T-helper 2 cell treated with Interferon-gamma antibody and Interleukin-4, amounts not matched to agents 5 μg/mL and 100 μg/mL, for 36 hours (primary cell): ENCODE measurements at places on chromosomes 7 and 10.

- DNase-seq = no peak
These were observed 154.0 kb upstream of the C7orf33 start for GRCh38 chr7:148436571-148436970.

DNA sequence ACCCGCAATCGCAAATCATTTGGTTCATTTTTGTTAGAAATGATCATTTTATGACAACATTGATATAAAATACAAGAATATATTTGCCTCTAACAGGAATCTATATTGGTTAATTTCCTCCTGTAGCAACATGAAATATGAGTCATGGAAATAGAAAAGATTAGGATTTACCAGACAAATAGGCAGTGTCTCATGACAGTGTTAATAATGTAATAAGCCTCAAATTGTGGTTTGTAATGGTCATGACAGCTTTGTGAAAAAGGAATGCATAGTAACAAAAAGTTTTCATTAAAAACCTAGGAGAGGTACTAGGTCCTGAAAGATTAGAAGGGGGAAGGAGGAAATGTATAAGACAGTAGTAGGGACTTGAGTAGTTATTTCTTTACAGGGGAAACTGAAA is 7.9 kb upstream of the SLK start:
- no peak for DNase-seq

DNA sequence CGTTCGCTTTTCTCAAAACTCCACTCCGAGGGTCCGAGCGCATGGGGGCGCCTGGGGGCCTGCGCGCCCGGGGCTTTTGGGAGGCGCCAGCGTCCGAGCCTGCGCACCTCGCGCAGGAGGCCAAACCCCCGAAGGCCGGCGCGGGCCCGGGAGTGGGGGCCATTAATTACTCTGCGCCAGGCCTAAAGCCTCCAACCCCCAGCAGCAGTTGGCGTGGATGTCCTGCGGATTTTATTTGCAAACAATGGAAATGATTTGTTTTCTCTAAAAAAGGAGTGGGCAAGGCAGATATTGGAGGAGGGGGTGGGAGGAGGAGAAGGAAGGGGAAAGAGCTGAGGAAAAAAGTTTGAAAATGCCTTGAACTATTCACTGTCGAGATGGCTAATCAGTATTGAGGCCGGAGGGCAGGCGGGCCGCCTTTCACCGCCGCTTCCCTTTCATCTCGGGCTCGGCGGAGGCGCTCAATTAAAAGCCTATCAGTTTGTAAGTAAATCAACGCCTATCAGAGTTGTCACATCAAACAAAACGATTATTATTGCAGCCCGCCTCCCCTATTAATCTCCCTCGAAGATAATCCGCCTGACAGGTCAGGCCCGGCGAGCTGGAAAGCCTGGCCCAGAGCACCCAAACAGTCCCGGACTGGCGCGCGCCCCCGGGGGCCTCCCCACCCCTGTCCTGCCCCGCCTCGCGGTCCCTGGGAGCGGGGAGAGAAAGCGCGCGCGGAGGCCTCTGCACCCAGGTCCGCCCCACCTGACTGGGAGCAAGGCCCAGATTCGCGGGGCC is 3.4 kb upstream of the ZNF503 start:
- DNase-seq = no peak

DNA sequence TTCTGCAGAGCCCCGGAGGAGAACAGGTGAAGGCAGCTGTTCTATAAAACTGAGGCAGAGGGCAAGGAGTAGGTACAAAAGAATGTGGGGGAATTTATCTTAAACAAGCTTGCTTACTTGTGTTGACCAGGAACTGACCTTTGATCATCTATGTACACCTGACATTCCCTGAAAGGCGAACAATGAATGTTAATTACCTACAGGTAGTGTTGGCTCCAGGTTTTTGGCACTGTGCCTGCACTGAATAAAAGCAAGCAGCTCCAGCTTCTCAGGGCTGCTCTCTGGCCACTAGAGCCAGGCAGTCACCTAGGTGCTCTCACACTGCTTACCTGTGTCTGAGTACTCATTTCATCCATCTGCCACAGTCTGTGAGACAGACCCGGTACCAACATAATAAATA is 87.0 kb downstream of the RAPGEF5 start:
- no peak for DNase-seq

GRCh38 chr7:121752706-121753105 is 120.3 kb upstream of the PTPRZ1 start:
- DNase-seq = no peak

GRCh38 chr7:155992974-155993373 is 180.7 kb upstream of the SHH start:
- DNase-seq = no peak

DNA sequence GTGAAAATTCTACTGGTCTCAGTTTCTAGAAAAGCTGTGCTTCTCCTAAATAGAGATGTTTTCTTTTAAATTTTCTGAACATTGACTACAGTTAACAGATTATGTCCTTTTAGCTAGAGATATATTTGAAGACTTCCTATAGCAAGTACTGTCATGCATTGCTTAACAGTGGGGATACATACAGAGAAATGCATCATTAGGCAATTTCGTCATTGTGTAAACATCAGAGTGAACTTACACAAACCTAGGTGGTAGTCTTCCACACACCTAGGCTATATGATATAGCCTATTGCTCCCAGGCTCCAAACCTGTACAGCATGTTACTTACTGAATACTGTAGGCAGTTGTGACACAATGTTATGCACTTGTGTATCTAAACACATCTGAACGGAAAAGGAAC is 28.5 kb downstream of the PIK3CG start:
- no peak for DNase-seq

GRCh38 chr7:5541087-5541992 is 117.7 kb upstream of the TNRC18 start:
- DNase-seq = no peak

GRCh38 chr10:34528320-34528719 is 286.8 kb downstream of the PARD3 start:
- no peak for DNase-seq

GRCh38 chr10:100621360-100622205 is 85.8 kb downstream of the HIF1AN start:
- DNase-seq = no peak

DNA sequence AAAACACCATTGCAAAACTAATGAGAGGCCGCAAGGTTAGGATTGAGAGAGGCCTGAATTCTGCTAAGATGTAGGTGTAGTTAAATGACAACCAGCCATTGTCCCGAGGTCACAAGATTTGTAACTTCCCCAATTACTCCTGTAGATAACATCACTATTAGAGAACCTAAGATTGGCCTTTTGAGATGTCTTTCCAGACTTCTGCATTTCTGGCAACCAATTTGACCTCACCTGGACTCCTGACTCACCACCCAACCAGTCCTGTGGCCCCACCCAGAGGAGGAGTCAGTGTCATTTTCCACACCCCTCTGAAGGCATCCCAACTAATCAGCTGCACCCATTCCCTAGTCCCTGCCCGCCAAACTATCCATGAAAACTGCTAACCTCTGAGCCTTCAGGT is 115.7 kb downstream of the PRKAG2 start:
- DNase-seq = no peak

DNA sequence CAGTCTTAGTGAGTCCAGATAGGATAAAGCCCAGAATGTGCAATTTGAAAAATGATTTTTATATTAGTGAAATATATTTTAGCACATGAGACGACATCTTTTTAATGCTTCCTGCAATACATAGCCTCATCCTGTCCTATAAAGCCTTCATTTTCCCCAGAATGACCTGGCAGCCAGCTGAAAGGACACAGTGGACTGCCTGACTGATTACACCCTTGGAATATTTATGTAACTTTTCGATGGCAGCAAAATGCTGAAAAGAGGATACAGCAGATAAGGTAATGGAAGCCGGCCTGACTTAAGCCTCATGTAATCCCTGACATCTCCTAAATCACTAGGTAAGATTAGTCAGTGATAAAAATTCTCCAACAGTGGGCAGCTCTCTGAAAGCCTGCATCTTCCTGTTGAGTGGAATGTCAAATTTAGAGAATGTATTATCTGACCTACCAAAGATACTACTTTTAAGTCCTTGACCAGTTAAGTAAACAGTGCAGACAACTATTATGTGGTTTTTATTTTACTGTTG is 210.7 kb upstream of the STEAP1 start:
- DNase-seq = no peak
